Uterus (tissue), 4 donors: ENCODE measurements at places on chromosomes 5 and 9. TPM values are rescaled to one million over a fixed set of nuclear protein-coding genes. Genes with fewer than 3 reads are reported as not detected.
A peak's percentile ranks its signal among the peaks of the same experiment; 100 is the strongest.

DNA sequence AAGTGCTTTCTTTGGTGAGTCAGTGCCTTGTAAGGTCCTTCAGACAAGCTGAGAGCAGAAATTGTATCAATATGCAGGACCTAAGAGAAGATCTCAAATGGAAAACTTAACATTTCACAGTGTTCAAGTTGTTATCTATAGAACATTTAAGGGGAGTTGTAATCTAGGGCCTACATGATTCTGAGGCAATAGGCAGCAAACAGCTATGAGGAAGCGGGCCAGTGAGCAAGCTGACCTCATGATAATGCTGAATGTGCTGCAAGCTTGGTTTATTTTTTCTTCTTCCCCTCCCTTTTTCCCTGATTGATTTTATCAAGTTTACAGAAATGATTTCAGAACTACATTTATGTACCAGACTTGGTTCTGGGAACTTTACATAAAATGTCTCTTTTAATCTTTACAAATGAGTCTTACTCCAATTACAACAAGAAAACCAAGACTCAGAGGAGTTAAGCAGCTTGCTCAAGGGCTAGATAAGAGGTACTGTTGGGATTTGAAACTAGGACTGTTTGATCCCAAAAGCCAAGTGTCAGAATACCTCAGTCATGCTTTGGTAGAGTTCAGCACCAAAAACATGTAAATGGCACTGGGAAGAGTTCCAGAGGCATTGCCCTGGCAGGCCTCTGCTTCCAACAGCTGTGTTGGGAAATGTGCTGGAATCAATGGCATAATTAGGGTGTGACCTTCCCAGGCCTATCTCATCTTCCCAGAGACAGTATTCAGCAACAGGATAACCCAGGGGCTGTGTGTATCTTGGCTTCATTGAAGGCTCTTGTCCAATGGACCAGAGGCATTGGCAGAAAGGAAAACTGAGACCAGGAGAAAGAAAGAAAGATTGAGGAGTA, 130.1 kb downstream of the LRRC70 start:
- no peak for DNase-seq

The FBLL1 gene
- total RNA-seq = 0.83 TPM

DNA sequence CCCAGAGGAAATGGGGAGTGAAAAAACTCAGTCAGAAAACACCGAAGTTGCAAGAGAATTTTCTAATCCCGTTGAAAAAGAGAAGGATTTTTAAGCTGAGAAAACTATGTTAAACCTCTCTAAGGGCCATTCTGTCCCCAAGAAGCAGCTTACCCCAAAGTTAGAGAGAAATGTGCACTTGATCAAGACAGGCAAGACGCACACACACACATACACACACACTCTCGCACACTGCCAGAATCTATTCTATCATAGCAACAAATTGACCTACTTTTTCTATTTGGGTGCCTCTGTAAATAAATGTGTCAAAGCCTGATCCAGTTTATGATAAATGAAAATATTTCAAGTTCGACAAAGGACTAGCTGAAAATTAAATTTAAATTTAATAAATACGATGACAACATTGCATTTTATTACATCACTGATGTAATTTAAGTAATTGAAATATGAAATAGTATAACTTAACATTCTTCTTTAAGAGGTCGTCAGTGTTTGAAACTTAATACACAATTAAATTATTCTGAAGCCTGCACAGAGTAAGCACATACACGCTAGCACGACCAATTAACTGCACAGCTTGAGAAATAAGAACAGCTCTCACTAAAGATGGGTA, 5.9 kb downstream of the NFIL3 start:
- DNase-seq = no peak

- no peak for DNase-seq
Measured at GRCh38 chr5:67774786-67775185, 440.8 kb upstream of the PIK3R1 start.

DNA sequence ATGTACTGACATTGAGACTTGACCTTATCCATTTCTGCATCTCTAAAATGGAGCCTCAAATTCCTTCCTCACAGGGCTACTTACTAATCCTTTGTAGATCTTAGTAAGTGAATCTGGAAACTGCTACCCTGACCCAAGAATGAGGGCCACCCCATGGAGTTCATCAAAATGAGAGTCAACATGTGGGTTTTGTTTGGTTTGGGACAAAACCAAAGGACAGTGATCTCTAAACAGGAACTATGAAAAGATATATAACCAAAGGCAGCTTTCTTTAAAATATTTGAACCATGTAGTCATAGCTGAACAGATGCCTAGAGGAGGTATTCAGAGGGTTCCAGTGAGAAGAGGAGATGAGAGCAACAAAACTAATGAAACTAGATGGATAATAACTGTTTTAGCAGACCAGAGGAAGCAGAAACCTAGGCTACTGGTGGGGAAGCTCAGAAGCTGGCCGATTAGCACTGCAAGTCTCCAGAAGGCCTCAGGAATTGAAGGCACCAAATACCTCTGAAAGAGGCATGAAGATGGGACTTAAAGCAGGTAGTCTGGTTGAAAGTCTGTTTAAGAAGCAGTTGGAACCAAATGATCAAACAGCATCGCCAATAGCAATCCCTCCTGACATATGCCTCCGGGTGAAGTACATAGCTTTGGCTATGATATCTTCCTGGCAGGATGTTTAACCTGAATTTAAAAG, 45.8 kb downstream of the THOC3 start:
- DNase-seq = no peak

GRCh38 chr5:132947671-132948070, 15.8 kb downstream of the AFF4 start:
- DNase-seq = no peak

The TXNDC8 gene
- not detected for total RNA-seq

The BAG1 gene
- 143 TPM for total RNA-seq

DNA sequence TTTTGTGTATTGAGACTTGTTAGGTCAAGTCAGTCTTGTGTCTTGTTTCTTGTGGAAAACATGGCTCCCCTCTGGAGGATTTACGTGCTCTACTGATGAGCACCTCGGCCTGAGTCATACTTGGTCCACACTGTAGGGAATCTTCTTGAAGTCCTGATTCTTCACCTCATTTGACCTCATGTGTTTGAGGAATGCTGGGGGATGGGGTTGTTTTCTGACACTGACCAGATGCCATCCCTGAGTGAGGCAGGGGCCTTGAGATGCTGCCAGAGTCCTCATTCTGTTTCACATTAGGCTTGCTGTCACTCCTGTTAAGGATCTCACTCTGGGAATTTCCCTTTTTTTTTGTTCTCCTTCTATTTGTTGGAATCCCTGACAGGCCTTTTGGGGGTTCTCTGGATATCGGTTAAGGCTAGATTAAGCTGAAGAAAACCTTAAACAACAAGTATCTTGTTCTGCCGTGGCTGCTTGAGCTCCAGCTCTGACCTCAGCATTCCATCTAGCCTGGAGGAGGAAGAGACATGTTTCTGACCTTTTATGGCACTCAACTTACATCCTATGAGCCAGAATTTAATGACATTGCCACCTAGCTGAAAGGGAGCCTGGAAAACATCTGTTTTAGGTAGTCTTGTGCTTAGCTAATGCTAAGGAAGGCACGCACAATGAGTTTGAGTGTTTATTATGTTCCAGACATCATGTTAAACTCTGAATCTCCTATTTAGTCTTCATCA, 20.6 kb downstream of the TCOF1 start:
- DNase-seq = no peak

The IL4 gene
- not detected for total RNA-seq

- DNase-seq = no peak
Measured at GRCh38 chr5:33794550-33795181, 97.1 kb downstream of the ADAMTS12 start.

The FOXI1 gene
- not detected for total RNA-seq

- DNase-seq = no peak
Measured at GRCh38 chr5:135743705-135744411, 90.6 kb upstream of the SLC25A48 start.

DNA sequence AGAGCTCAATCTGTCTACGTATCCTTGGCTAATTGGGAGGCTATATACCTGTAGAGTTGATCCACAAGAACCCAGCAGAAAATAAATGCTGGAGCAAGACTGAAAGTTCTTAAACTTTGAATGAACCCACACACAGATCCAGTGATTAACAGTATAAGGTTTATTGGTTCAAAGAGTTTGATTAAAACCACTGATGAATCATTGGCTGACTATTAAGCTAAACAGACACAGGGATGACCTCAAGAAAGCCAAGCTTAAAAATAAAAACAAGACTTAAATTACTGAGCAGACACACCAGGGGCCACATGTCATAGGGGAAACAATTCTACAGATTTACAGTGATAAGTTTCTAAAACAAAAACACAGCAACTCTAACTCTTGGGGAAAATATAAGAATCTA, 163.6 kb downstream of the SPATA31D1 start:
- no peak for DNase-seq

DNA sequence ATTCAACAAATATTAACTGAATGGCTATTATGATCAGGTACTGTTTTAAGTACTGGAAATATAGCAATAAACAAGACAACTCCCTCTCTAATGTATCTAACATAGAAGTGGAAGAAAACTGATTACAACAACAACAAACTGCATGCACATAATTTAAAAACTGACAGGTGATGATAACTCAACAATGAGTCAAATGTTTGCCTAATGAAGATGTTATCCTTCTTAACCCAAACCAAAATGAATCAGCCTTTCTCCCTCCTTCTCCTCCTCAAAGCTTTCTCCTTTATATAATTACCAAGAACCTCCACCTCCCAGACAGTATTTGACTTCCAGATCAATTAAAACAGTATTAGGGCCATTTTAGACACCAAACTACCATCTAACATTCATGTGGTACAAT, 49.3 kb downstream of the RICTOR start:
- DNase-seq = no peak

DNA sequence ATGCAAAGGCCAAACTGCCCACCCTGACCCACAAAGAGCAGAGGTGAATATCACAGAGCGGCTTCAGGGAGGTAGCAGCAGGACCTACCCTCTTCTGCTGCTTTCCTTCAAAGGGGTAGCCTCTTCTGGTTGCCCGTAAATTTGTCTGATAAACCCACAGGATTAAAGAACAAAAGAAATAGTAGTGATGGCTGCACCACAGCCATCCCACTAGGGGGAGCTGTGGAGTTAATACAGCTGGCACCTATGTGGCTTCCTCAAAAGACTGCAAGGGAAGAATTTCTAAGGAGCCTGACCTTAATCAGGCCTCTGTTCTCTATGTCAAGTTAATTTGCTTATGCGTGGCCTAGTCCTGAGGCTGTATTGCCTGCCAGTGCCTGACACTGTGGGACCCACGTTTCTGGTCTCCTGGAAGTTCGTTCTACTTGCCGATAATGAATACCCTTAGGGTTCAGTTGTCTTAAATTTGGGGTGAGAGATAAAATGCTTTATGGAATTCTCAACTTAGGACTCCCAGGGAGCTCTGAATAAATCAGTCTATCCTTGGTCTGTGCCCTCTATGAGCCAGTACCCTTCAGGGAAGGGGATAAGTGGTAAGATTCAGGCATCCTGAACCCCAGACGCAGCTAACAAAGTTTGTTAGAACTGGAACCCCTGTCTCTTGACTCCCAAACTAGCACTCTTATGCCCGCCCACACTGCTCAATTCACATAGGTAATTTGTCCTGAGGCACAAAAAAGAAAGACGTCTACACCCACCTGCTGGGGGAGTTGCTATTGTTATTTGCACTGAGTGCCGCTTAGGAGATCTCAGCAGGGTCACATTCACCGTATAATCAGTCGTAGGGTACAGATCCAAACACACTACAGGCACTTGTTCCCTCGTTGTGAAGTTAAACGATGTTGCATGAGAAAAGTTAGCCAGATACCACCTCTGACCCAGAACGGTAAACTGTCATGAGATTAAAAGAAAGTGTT, 77.1 kb downstream of the SUSD1 start:
- DNase-seq = peak; percentile 36

GRCh38 chr9:130759738-130760137, 66.2 kb downstream of the EXOSC2 start:
- no peak for DNase-seq

DNA sequence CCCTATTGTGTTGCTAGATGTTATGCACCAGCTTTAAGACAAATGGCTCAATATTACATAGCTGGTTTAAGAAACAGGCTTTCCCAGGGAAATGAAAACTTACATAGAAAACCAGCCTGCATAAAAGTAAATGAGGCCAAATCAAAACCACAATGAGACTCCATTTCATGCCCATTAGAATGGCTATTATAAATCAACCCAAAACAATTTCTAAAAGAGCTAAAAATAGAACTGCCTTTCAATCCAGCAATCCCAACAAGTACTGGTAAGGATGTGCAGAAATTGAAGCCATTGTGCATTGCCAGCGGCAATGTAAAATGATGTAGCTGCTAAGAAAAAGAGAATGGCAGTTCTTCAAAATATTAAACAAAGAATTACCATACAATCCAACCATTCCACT, 1170.0 kb upstream of the CDH9 start:
- DNase-seq = no peak

- no peak for DNase-seq
Measured at GRCh38 chr9:18216376-18216775, 257.6 kb upstream of the ADAMTSL1 start.

GRCh38 chr9:96646081-96646991, 8.8 kb downstream of the PRXL2C start:
- no peak for DNase-seq

GRCh38 chr9:110750272-110750671, 81.7 kb downstream of the MUSK start:
- peak; percentile 61 for DNase-seq

DNA sequence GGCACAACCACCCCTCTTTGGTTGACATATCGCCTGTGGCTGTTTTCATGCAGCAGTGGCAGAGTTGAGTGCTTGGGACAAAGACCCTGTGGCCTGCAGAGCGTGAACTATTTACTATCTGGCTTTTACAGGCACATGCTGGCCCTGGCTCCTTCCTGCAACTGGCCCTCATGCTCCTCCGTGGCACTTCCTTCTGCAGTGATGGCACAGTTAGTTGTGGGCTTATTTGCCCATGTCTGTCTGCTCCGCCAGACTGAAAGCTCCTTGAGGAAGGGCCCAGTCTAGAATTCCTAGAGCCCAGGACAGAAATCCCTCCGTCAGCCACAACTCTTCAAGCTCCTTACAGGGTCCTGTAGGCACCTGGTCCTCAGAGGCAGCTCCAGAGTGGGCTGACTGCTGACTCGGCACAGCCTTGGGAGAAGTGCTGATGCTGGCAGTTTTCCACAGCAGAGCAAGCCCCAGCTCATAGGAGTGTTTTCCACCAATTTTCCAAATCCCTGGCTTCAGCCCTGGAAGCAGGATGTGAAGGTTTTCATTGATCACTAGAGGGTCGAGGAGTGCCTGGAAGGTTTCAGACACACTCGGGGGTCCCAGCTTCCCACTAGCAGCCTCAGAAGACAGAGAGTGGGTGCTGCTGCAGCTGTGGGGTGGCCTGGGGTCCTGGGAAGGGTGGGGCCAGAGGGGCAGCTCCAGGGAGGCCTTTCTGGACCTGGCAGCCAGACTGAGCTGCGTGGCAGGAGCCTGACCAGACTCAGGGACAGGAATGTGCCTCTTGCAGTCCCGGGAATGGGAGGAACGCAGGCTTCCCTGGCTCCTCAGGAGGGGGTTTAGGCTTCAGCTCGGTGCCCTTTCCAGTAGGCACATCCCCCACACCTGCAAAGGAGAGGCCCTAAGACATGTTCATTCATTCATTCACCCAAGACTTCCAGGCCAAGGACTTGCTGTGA, 56.5 kb upstream of the ANGPTL2 start:
- peak; percentile 32 for DNase-seq
